Effector memory CD8-positive, alpha-beta T cell (primary cell): ENCODE measurements at places on chromosomes 2 and 18.

GRCh38 chr2:174070281-174070680, 105.1 kb upstream of the SP3 start:
- no peak for DNase-seq

- DNase-seq, result no peak
Observed at GRCh38 chr2:238875471-238876231, 27.8 kb downstream of the TWIST2 start.

DNA sequence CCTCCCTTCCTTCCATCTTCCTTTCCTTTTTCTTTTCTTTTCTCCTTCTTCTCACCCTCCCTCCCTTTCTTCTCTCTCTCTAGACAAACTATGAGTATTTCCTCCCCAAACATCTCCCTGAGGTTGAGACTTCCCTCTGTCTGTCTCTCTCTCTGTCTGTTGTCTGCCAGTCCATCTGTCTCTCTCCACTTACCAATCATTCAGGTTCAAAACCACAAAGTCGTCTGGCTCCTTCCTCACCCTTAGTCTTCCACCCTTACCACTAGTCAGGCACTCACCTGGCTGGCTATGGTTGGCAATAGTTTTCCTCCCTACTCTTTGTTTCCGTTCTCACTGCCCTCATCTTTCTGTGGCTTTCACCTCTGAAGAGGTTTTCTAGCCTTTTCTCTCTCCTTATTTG, 12.9 kb downstream of the CCL20 start:
- DNase-seq, result no peak

DNA sequence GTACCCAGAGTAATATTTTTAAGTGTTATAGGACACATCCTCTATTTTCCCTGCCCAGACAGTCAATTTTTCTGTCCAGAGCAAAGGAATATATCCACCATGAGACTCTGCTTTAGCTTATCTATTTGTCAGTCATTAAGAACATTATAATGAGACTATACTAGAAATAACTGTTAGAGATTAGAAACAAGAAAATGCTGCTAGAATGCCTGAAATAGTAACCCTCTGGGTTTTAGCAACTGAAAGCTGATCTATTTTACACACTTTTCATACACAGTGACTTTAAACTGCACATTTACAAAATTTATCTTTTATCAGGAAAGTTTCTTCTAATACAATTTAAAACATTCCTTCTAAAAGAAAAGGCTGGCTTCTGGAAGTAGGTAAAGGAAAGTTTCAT, 39.6 kb downstream of the MBD2 start:
- no peak for DNase-seq

- DNase-seq, result no peak
Observed at GRCh38 chr18:10973567-10974203, 175.7 kb downstream of the PIEZO2 start.

GRCh38 chr18:44801781-44802180, 121.1 kb downstream of the SETBP1 start:
- no peak for DNase-seq

GRCh38 chr2:108786008-108786353, 590 bp upstream of the CCDC138 start:
- DNase-seq, result no peak

- no peak for DNase-seq
Observed at GRCh38 chr2:31317396-31317795, 83.4 kb downstream of the EHD3 start.

DNA sequence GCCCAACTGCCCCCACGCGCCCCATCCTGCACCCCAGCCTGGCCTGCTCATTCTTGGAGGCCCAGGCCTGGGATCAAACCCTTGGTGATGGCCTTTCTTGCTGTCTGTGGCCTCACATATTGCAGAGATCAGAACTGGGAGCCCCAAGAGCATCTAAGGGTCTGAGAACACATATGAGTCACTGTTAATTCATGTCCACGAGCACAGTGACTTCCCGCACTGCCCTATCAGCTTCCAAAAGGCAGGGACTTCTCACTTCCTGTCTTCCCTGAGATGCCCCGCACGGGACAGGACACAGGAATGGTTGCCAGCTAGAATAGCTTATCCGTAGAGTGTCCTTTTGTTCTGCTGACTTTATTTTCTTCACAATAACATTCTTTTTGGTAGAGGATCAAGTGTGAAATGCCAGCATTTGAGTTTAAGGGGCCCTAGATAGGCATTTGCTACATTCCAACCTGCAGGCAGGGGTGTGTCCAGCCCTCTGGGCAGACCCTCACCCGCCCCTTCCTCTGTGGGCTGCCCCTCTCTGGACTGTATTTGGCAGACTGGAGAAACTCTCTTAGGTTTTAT, 21.1 kb upstream of the CELF4 start:
- no peak for DNase-seq

DNA sequence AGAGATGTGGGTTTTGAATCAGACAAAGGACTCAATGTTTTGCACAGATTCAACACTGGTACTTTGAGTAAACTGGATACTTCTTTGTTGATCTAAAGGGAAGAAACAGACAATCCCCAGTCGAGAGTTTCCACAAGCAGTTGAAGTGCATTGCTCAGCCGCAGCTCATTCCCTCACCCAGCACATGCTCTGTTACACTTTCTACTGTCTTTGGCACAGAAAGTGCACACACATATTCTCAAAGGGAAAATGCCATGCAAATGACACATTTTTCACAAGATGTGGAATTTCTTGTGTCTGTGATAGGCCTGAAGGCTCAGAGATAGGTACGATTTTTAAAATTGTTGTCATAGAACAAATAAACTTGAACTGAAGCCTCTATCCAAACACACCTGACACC, 258.9 kb upstream of the TRIB2 start:
- no peak for DNase-seq

GRCh38 chr18:31684279-31685096, at the start of gene B4GALT6:
B4GALT6 (minus strand) TSS chr18:31684581; CDS start chr18:31684426, 155 bp downstream.
- DNase-seq, result peak; percentile 14

- DNase-seq, result no peak
Observed at GRCh38 chr2:46849721-46850556, 65.7 kb downstream of the MCFD2 start.

GRCh38 chr2:103293742-103294077, 531.9 kb downstream of the TMEM182 start:
- DNase-seq, result no peak

DNA sequence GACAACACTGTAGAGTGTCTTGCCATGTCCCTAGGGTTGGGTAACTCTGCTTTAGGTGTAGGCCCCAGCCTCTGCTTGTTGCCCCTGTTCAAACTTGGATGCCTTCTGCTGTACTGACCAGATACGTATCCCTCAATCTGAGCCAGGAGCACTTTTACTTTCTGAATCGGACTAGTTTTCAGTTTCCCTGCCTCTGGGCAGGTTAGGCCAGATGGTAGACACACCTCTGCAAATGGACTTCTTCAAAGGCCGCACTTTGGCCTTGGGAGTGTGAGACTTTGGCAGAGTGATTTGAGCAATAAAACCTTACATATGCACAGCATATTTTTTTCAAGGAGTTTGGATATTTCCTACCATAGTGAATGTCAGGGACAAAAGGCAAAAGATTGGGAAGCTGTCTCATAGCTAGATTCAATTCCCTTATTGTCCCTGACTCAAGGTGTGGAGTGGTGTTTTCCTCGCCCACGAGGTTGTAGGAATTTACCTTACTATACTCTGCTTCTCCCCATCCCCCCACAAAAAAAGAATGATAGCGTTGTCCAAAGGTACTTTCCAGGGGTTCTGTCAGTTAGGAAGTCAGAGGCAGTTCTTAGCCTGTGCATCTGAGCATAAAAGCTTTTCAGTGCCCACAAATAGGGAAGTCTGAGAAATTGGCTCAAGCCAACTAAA, 15.3 kb upstream of the PARD3B start:
- no peak for DNase-seq

- DNase-seq, result no peak
Observed at GRCh38 chr2:189234991-189235390, 55.4 kb upstream of the COL5A2 start.

DNA sequence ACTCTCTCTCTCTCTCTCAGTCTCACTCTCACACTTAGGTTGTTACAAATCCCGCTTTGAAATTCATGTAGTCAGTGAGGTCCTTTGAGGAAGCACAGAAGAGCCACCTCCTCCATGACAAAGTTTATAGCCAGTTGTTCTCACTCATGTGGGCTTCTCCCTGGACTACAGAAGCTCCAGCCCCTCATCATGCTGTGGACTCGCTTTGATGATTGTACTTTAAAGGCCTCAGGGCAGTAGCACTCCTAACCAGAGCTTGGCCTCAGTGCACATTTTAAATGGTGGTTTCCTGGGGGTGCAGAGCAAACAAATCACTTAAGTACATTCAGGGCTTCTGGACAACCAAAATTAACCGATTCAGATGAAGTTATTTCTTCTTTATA, 115.7 kb downstream of the MTCL1 start:
- DNase-seq, result no peak

- no peak for DNase-seq
Observed at GRCh38 chr18:7646174-7646886, 79.2 kb downstream of the PTPRM start.

- DNase-seq, result no peak
Observed at GRCh38 chr2:16671760-16672159, 6.1 kb upstream of the CYRIA start.

DNA sequence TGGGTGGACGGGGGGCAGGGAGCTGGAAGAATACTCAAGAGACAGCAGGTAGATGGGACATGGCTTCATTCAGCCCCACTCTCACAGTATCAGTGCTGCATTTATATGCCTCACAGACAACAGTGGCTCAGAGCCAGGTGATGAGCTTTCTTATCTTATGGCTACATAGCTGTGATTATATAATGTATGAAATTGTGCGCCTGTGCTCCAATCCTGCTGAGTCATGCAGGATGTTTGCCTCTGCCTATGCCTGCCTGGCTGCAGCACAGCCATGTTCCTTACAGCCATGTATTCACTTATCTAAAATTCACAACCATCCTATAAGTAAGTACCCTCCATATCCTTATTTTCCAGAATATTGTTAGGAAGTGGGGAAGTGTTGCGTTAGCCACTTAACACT, 37.7 kb upstream of the RNF103 start:
- DNase-seq, result no peak

DNA sequence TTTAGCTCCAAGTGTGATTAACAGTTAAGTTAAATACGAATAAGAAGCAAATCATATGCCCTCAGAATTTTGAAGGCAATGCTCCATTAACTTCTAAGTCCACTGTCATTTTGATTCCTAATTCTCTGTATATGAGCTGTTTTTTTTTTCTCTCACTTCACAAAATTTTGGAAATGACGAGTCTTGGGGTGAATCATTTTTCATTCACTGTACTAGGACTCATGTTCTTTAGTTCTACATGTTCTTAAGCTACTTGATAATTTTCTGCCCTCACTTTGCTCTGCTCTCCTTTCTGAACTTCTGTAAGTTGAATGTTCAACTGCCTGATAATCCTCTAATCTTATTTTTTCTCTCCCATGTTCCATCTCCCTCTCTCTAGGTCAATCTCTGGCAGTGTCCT, 141.0 kb downstream of the THADA start:
- no peak for DNase-seq

GRCh38 chr2:238986491-238987351, 138.8 kb downstream of the TWIST2 start:
- DNase-seq, result no peak

DNA sequence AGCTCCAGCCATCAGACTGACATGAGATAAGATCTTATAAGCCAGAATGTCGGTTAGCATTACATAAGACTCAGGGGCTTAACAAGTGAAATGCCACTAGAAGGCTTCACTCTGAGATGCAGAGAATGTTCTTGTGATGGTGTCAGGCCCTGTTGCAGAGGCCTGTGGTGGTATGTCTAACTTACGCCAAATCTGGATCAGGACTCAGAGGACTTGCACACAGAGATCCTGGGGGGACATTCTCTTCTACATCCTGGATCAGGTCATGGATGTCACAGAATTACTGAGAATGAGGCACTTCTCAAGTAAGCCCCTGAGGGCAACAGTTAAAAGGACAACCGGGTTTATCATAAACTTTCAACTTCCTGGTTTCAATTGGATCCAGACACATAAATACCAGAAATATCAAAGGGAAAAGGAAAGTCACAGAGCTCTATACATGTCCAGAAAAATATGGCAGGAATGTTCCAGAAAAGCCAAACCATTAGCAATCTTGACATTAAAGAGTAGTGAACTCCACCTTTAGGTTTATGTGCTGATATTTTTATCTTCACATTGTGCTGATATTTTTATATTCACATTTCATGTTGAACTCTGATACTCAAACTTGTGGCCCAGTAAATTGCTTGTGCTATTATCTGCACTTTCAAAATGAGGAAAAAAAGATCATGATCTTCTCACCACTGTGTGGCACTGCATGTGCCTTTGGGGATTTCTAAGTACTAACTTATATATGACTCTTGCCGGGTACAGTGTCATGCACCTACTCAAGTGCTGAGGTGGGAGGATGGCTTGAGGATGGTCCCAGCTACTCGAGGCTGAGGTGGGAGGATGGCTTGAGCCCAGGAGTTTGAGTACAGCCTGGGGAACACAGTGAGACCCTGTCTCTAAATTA, 137.5 kb upstream of the RNF152 start:
- no peak for DNase-seq

DNA sequence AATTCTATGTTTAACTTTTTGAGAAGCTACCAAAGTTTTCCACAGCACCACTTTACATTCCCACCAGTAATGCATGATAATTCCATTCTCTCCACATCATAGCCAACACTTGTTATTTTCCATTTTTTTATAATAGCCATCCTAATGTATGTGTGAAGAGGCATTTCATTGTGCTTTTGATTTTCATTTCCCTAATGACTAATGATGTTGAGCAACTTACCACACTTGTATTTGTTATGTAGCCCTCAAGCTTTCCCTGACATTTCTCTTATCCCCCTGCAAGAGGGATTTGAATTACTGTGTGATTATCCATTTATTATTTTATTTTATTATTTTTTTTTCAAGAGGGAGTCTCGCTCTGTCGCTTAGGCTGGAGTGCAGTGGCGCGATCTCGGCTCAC, 23.6 kb upstream of the SOS1 start:
- DNase-seq, result no peak

DNA sequence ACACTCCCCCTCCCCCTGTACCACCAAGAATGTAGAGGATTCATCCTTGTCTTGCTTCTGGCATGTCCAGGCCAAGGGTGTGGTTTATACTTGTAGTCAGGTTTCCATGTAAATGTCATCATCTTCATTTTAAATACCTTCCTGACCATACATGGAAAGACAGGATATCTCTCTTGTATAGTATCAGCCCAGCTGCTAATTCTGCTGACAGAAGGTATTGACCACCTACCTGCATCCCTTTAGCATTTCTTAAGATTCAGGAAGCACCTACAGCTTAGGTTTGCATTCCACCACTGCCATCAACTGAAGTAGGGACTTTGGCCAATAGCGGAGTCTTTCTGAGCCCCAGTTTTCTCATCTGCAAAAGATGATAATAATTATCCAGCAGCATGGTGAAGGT, 22.9 kb upstream of the FSHR start:
- DNase-seq, result no peak

DNA sequence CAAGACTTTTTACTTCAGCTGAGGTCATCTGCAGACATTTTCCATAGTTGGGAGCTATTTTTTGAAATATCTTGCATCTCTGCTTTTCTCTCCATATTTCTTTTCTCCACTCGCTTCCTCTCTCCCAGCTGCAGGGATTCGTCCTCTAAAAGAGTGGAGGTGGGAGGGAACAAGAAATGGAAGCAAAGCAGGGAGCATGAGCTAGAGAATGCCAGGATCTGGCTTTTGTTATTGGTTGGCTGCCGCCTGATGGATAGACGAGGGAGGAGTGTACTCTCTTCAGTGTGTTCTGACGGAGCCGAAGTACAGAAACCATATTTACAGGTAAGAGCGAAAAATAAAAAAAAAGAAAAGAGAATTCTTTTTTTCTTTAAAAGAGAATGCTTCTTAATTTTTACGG, at the start of gene CSRNP3:
Gene CSRNP3, plus strand, starts transcription at position 282 of the 400 bp plus-strand sequence. CDS start 125,368 bp downstream, outside the sequence.
- DNase-seq, result no peak
